ENCODE measurements at places on chromosomes 7 and 10.
A peak's percentile ranks its signal among the peaks of the same experiment; 100 is the strongest.

DNA sequence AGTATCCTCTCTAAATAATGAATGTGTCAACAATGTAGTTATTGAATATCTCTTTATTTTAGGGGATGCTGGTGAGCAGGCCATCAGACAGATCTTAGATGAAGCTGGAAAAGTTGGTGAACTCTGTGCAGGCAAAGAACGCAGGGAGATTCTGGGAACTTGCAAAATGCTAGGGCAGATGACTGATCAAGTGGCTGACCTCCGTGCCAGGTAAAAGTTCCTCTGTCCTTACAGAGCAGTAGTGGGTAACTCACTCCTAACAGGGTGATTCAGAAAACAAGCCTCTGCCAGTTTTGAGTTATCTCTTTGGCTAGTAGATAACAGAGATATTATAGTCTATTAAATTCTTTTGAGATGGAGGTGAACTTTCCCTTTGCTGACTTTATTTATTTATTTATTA, 67.3 kb downstream of the AP3M1 start:
- no peak for DNase-seq

GRCh38 chr10:106956216-106956915, 208.1 kb downstream of the SORCS1 start:
- DNase-seq = no peak

DNA sequence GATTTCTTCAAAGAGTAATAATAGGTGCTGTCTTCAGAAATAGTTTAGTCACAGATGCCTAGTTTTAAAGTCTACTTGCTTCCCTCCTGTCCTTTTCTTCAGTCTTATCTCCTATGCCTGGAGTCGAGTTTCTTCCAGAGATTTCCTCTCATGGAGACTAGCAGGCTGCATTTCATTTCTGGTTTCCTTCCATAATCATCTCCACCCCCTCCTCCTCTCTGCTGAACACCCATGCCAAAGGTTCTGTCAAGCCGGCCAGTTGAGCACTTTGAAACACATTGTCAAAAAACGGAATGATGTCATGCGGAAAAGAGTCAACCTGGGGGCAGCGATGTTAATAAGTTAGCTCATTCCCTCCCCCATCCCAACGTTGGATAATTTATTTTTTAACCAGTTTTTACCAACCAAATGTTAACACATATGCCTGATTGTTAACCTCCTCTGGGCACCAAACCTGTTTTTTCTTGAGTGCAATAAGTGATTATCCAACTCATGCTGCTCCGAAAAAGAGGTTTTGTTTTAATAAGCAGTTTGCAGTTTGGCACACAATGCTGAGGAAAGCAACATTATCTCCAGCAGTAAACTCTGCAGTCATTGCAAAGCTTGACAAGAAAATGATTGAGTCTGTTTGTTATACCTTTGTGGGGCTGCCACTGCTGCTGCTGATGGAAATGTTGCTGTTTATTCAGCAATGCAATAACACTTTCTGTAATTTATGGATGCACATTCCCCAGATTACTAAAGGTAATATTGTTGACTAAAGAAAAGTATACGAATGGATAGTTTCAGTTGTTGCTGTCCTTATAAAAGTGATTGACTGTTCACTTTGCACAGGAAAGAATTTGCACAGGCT, 161.6 kb downstream of the LRMDA start:
- DNase-seq = no peak

DNA sequence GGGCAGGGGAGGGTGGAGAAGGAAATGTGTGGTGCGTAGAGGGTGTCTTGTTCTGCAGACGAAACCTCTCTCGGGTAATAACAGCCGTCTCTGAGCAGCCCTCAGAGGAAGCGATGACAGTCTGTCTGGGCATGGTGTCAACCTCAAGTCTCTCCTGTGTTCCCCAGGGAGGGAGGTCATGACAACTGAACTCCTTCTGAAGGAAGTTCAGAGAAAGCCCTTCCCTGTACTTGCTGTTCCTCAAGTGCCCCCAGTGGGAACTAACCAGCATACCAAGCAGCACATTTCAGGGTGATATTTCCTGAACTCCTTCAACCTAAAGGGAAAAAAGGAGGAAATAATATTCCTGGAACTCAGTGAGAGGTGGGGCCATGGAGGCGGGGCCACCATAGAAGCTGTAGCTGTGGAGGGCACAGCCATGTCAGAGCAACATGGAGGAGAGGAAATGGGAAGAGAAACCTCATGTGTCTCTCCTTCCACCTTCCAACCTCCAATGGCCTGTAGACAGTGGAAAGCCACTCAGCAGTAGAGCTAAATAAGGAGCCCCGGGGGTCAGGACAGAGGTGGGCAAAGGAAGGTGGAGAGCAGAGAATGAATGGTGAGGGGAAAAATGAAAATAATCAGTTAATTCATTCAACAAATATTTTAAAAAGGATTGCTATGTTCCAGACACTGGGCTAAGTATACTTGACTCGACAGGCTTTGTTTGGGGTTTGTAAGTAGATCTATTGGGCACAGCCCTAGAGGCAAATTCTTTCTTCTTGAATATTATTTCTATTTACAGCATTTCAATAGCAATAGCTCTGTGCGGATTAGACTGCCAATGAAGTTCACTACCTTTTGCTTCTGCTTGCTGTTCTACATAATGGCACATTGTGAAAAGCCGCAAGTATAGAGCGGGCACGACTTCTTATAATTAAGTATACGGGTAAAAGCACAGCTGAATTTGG, 61.0 kb upstream of the AOAH start:
- peak; percentile 20 for DNase-seq

- peak; percentile 28 for DNase-seq
Observed at GRCh38 chr7:128030654-128031611, at the start of gene LRRC4. LRRC4 (minus strand) TSS chr7:128031437; CDS start chr7:128030640, 797 bp downstream.

DNA sequence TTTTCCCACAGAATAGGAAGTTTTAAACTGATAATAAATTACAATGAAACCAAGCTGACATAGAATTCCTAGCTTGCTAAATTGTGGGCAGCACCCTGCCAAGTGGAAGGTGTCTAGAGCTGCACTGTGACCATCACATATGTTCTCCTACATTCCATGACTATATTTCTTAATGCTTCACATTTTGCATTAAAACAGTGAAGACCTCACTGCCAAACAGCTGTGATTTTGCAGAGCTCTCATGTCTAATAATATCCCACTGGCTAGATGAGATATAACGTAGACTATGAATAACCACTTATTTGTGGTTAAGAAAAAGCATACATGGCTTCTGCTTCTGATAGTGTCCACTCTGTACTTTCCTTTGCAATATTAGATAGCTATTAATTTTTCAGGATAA, 228.3 kb upstream of the TEX47 start:
- DNase-seq = no peak

DNA sequence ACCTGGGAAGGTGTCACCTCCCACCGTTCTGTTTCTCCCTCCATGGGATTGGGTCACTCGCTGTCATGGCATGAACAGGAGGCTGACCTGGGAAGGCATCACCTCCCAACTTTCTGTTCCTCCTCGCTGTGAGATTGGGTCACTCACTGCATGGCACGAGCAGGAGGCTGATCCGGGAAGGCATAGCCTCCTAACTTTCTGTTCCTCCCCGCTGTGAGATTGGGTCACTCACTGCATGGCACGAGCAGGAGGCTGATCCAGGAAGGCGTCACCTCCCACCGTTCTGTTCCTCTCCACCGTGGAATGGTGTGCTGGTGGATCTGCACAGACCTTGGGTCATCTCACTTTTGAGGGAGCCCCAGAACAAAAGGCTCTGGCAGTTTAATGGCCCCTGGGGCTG, 239.2 kb upstream of the PRKCQ start:
- DNase-seq = no peak

- DNase-seq = no peak
Observed at GRCh38 chr10:9561821-9562505, 1455.7 kb upstream of the CELF2 start.

- DNase-seq = no peak
Observed at GRCh38 chr10:87504307-87504639, 420 bp upstream of the MINPP1 start.

GRCh38 chr10:89294721-89295239, 7.1 kb upstream of the IFIT2 start:
- no peak for DNase-seq

DNA sequence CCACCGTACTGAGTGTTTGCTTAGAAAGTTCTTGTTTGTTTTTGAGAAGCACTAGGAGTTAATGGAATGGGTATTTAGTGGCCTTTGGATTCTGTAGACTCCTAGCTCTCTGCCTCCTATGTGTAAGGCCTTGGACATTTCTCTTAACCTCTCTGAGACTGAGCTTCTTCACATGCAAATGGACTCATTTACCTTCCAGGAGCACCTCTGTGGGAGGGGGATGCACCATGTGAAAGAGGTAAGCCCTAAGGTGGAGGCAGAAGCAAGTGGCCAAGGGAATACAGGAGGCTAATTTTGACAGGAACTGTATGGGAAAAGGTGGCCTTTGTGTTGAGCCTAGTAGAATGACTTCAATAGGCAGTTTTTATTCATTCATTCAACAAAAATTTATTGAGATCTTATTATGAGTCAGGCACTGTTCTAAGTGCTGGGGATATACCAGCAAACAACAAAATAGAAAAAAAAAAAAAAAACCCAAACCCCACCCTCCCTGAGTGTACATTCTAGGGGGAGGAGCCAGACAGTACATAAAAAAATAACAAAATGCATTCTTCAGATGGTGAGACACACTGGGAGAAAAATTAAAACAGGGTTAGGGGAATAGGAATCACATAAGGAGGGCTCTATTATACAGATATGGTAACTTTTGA, 9.2 kb upstream of the EPHA1 start:
- DNase-seq = no peak

DNA sequence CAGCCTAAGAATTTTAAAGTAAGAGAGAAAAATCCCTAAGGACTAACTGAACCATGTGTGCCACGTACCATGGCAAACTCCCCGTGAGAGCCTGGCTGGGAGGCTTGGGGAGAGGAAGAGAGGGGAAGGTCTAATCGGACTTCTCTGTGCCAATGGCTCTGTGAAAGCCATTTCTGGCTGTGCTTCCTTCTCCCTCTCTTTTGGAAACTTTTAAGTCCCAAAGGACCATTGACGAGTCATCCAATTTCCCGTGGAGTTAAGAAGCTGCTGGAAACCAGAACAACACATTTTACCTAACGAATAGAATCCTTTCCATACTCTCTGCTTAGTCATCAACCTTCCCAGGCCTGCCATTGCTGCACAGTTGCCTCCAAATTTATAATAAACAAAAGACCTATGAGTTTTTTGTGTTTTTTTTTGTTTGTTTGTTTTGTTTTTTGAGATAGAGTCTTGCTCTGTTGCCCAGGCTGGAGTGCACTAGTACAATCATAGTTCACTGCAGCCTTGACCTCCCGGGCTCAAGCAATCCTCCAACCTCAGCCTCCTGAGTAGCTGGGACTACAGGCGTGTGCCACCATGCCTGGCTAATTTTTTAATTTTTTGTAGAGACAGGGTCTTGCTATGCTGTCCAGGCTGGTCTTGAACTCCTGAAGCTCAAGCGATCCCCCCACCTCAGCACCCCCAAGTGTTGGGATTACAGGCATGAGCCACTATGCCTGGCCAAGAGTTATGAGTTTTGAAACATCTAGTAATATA, 13.2 kb downstream of the LAMB1 start:
- no peak for DNase-seq

DNA sequence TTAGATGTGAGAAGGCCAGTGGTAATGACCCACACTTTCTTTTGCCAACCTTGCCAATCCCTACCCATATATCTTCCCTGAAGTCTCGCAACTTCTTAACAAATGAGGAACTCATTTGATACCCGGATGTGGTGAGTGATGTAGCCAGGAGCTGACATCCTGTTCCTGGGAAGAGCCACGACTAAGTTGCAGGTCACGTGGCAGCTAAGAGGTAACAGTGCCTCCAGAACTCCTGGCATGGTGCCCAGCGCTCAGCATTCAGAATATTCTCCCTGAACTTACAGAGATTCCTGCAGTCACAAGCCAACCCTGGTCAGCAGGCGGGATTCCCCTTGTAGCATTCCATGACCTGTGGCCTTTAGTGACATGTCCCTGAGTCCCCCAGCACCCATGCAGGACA, 282.5 kb downstream of the GALNT17 start:
- no peak for DNase-seq

GRCh38 chr7:77308792-77309191, 107.4 kb downstream of the GSAP start:
- no peak for DNase-seq

- no peak for DNase-seq
Observed at GRCh38 chr10:43226851-43227845, 39.7 kb downstream of the RASGEF1A start.

GRCh38 chr7:80760292-80760691, 121.8 kb downstream of the CD36 start:
- no peak for DNase-seq

DNA sequence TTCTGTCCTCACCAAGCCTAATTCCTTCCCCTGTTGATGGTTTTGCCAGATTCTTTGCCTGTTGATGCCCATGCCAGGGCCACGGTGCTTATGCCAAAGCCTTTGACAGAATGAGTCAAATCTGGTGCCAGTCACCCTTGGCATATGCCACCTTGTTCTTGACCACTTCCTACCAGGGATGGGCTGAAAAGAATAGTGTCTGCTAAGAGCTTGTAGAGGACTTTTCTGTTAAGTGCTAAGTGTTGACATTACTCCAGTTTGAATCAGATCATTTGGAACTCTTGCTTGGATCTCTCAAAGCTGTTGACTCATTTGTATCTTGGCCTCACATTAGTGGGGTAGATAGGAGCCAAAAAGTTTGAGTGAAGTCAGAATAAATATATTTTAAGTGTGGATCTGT, 661.2 kb downstream of the AUTS2 start:
- no peak for DNase-seq

- DNase-seq = no peak
Observed at GRCh38 chr10:23197416-23197861, 5.3 kb downstream of the PTF1A start.

DNA sequence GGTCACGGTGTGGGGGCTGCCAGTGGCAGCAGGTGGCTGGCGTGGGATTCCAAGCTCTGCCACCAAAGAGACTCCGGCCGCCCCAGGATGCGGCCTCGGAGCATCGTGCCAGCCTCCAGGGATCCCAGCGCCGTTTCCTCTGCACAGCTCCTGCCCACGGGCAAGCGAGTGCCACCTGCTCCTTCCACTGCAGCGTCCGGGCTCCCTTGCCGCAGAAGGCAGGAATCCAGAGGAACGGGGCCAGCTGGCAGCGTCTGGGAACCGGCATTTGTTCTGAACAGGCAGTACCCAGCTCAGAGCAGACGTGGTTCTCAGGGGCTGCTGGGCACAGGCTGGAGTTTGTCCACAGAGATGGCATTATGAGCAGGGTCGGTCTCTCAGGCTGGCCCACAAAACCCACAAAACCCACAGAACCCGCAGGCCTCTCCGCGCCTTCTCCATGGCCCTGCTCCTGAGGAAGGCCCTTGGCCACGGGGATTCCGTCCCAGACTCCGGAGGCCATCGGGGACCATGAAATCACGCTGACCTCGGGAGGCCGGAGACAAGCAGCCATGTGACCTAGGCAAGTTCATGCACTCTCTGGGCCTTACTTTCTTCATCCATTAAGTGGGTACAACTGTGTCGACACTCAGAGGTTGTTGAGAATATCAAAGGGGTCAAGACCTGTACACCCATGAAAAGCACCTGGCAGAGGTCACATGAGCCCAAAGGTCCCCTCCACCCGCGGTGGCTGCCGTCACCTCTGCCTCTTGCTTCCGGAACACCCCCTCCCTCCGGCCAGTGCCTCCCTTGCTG, 72.1 kb upstream of the TNRC18 start:
- no peak for DNase-seq

All from stimulated activated CD4-positive, alpha-beta T cell treated with anti-CD3 and anti-CD28 coated beads, TNF-alpha, amount 100 ng/mL, for 48 hours (primary cell).